ENCODE measurements at places on chromosomes 5 and 9.

- no peak for DNase-seq
These were observed 291.4 kb downstream of the FANCC start for GRCh38 chr9:95026148-95026524.

- DNase-seq, result no peak
These were observed 47.8 kb downstream of the S1PR3 start for GRCh38 chr9:89039104-89039465.

- no peak for DNase-seq
These were observed 1.5 kb upstream of the DEPDC1B start for GRCh38 chr5:60701321-60701968.

GRCh38 chr9:123957168-123957721 is 27.3 kb upstream of the DENND1A start:
- no peak for DNase-seq

DNA sequence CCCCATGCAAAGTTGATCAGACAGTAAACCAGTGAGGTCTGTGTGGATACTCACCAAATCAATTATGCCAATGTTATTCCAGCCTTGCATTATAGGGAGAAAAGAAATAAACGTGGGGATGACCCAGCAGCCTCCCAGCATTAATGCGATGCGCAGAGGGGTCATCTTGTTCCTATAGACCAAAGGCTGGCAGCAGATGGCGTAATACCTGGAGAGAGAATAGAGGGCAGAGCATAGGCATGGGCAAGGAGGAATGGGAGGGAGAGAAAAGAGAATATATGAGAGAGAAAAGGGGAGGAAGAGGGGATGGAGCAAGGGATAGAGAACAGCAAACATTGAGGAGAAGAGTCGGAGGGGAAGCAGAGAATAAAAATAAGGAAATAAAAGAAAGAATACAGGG is 131.2 kb downstream of the HTR4 start:
- no peak for DNase-seq

GRCh38 chr9:82920154-82920553 is 142.8 kb downstream of the RASEF start:
- DNase-seq, result no peak

DNA sequence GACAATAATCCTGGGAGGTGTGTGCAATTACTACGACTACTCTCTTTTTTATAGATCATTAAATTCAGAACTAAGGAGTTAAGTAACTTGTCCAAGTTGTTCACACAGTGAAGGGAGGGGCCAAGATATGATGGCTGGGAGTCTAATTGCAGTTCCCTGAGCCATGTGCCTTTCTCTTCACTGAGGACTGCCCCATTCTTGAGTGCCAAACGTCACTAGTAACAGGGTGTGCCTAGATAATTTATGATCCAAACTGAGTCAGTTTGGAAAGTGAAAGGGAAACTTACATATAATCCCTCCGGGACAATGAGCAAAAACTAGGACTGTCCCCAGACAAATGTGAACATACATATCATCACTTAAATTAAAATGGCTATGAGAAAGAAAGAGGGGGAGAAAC is 20.2 kb downstream of the IL7R start:
- DNase-seq, result no peak

DNA sequence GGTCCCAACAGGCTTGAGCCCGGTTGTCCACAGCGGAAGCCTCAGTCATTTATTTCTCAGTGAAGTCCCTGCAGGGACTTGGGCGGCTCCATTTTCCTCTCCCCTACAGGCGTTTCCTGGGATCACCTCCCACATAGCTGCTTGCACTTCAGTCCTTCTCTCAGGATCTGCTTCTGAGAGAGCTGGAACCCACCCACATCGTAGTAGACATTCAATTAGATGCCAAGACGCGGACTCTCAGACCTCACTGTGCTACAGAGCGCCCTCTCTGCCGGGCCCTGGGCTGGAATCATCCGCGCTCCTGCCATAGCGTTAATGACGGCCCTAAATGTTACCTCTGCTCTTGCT is 54.0 kb upstream of the ROR2 start:
- DNase-seq, result peak; percentile 51

DNA sequence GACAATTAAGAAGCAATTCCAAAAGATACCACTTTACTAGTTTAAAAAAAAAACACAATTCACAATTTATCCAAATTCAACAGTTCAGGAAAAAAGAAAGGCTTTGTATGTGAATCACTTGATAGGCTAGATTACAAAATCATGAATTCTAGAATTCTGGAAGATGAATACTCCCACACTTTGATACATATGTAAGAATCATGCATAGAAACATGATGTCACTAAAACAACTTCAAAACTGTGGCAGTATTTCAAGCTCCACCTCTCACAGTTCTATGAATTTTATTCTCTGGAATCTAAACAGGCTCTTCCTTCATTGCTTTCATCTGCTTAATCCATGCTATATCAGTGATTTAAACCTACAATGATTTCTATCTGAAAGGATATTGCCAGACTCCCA is 51.0 kb downstream of the GNAQ start:
- no peak for DNase-seq

DNA sequence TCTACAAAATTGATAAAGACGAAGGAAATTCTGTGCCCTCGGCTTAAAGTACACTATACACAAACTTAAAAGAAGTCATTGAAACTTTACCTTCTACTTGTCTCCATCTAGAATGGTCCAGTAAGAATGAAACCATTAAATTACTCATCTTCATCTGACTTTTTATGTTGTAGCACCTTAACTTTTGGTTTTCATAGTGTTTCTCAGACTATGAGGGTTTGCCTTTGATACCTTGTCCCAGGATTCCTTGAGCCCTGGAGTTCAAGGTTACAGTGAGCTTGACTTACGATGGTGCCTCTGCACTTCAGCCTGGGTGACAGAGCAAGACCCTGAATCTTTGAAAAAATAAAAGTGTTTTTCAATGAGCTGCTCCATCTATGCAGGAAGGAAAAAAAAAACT is 132.2 kb downstream of the CDC42SE2 start:
- DNase-seq, result no peak

DNA sequence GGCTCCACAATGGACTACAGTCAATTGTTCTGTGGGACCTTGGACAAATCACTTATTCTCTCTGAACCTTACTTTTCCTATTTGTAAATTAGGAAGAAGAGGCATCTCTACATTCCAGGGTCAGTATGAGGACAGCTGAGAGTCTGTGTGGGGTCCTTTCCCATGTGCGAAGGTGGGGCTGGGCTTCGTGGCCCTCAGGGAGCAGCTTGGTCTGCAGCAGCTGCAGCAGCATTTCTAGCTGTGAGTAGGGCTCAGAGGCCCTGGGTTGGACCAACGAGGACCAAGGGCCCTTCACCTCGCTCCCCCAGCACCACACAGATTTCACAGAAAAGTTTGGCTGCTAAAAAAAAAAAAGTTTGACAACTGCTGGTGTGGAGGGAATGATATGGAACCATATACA is 9.4 kb upstream of the DDX41 start:
- no peak for DNase-seq

DNA sequence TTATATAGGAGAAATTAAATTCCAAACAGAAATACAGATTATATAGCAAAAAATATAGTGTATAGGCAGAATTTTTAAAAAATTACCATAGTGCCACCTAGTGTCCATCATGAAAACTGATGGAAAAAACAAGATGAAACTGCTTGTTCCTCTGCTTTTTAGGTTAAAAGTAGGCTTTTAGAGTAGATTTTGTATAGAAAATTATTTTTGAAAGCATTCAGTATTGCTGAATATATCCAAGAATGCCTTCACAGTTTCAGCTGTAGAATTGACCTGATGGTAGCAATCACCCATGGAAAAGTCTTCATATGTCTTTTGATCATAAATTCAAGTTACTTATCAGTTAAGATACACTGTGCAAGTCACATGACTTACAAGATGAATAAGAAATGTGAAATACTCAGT is 19.7 kb downstream of the RIOK2 start:
- no peak for DNase-seq

DNA sequence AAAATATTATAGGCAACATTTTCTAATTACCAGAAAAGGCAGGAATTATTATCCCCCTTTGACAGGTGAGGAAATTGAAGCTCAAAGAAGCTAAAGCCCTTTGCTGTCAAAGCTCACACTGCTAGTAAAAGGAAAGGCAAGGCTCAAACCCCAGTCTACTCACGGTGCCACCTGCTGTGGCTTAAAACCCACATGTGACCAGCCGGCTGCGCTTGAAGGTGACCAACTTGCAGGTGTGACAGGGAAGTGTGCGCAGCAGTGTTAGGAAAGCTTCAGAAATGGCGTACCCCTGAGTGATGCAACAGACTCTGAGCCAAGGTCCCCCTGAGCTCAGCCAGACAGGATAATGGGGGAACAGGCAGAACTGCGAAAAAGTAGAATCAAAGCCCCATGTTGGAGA is 45.2 kb downstream of the PAX5 start:
- DNase-seq, result no peak

- DNase-seq, result peak; percentile 84
These were observed 114.9 kb upstream of the TRIM32 start for GRCh38 chr9:116572095-116572748.

DNA sequence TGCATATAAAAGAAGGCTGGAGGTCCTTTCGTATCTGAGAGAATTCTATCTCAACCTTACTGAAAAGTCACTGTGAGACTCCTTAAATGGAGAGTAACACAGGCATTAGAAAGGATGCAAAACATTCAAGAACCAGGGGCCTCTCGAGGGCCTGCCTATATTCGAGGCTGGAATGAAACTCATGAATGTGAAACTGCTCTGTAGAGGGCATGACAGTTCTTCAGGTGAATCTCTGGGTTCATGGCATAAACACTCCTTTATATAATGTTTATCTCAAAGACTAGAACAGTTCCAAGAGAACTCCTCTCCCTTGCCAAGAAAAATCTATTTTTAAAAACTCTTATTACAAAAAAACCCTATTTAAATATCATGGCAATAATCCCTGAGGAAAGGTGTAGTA is 113.9 kb downstream of the SEC61B start:
- no peak for DNase-seq

Data from H9 (cell line).